IMR-90 (cell line): ENCODE measurements at places on chromosomes 3 and 15. TPM values are rescaled to one million over a fixed set of nuclear protein-coding genes. Genes with fewer than 3 reads are reported as not detected.

ZMYND10 gene
- total RNA-seq: 0.83 and 1.1 TPM in 2 replicates

IQCH gene
- 2.5 and 2.8 TPM in 2 replicates for total RNA-seq

CCDC13 gene
- 0.18 and 0.28 TPM in 2 replicates for total RNA-seq

UCN2 gene
- total RNA-seq: 0.54 and 0.56 TPM in 2 replicates

KNL1 gene
- total RNA-seq: 25.1 and 32.5 TPM in 2 replicates

AP3B2 gene
- not detected in 2 replicates for total RNA-seq

PPARG gene
- total RNA-seq: 21.9 and 23.8 TPM in 2 replicates

CD86 gene
- not detected in 2 replicates for total RNA-seq

DGKG gene
- 2.5 and 4.1 TPM in 2 replicates for total RNA-seq

PAK6 gene
- not detected in 2 replicates for total RNA-seq

BSN gene
- under 0.01 TPM in 2 replicates for total RNA-seq

IL17RB gene
- under 0.01 TPM in 1 of 2 replicates, not detected in the other for total RNA-seq

CPLX3 gene
- not detected in 2 replicates for total RNA-seq

- DNase-seq: no peak
Observed at GRCh38 chr3:107345822-107346405, 31.3 kb upstream of the CCDC54 start.

- peak; percentile 15 for DNase-seq
Observed at GRCh38 chr15:40008061-40008765, 30.8 kb downstream of the SRP14 start.

- peak; percentile 97 for DNase-seq
Observed at GRCh38 chr15:48802867-48803266, 8.0 kb downstream of the CEP152 start.

- no peak for DNase-seq
Observed at GRCh38 chr3:131717493-131717892, 214.7 kb upstream of the MRPL3 start.

DNA sequence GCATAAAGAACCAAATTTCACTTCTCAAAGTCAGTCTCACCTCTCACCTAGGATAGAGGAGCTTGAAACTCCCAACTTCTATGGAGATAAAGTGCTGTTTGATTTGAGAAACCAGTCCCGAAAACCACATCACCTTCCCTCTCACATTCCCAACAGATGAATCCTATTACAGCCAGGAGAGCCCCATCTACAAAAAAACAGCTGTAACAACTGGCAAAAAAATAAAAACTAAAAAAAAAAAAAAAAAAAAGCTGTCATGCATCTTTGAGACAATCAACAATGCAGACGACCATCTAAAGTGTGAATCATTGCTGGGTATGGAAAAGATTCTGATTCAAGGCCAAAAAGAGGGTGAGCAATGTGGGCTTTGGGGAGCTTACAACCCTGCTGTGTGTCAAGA lies 23.8 kb downstream of the HOMER2 start:
- no peak for DNase-seq

GRCh38 chr3:193851941-193852674 lies 259.1 kb downstream of the OPA1 start:
- no peak for DNase-seq

DNA sequence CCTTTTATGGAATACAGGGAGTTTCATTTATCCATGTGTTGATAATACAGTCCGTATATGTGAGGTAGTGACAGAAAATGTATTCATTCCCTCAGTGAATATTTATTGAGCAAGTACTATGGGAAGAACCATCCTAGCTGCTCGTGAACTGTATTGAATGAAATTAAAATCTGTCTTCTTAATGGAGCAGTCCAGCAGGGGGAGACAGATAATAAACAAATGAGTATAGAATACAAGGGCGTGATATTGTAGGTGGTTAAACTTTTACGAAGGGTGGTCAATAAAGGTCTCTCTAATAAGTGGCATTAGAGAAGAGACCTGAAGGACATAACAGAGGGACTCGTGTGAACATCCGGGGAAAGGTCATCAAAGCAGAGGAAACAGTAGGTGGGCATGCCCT lies 62.7 kb upstream of the OSTN start:
- DNase-seq: peak; percentile 18

- DNase-seq: peak; percentile 36
Observed at GRCh38 chr3:86954226-86954625, 36.7 kb downstream of the VGLL3 start.

DNA sequence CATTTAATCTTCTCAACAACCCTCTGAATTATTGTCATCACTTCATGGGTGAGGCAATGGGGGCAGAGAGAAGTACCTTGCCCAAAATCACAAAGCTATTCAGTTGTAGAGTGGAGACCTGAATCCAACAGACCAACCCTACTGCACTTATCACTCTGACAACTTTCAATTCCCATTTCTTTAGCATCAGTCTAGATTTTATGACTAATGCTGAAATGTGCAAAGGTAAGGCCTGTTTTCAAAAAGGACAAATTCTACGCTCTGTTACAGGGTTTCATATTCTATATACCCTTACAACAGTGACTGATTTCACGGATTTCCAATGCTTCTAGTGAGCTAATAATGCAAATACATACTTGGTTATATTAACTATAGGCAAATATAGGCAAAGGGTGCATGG lies 286.0 kb downstream of the ADAMTS17 start:
- DNase-seq: no peak

GRCh38 chr3:194064380-194065332 lies 71.3 kb upstream of the HES1 start:
- no peak for DNase-seq

DNA sequence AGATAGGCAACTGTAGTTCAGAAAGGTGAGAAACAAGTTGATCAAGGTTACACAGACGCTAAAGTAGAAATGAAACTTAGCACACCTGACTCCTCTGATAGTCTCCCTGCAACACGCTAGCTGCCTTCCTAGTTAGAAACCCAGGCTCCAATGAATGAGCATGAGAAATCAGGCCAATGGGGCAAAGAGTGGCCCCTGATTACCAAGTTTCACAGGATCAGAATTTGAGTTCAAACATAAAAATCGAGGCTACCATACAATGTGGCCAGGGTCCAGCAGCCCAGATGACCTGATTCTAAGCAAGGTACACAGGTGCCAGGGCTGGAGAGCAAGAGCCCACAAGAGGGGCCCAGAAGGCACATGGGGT lies 7.7 kb downstream of the PLD1 start:
- no peak for DNase-seq

DNA sequence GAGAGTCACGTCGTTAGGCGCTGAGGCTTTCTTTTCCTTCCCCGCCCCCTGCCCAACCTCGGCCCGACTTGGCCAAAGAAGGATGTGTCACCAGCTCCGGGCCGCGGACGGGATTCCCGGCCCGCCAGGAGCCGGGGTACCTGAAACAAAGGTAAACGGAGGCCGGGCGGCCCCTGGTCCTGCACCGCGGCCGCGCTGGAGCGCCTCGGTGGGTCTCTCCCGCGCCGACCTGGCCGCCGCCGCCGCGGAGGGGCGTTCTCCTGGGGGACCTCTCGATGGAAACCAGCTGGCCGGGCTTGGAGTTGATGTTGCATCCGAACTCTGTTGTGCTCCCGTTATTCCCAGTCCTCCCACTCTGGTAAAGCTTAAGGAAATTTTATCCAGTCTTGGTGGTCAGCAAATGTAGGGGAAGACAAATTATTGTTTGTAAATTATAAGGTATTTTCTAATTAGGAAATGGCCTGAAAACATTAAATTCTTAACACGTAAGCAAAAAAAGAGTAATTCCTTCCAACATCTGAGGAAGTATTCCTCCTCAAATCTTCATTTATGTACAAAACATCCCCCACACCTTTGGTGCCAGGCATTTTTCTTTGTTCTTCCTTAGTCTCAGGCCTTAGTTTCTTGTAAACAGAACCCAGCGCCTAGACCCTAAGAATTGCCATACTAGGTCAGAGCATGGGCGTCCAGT lies 888 bp downstream of the PPP2R3A start:
- no peak for DNase-seq

DNA sequence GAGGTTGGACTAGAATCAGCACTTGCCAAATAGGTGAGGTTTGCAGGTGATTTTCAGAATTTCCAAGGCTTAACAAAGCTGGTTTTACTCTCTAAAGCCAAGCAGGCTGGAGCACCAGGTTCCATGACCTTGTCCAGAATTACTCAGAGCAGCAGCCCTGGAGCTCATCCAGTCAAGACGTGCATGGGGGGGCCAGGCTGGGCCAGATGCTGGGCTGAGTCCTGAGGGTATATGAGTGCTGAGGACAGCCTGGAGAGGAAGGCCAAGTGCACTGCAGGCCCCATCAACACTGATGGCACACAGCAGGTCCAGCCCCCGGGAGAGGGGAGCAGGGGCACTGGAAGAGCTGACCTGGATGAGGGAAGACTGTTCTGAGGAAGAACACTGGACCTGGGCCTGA lies 3.0 kb upstream of the TXNRD3 start:
- no peak for DNase-seq

DNA sequence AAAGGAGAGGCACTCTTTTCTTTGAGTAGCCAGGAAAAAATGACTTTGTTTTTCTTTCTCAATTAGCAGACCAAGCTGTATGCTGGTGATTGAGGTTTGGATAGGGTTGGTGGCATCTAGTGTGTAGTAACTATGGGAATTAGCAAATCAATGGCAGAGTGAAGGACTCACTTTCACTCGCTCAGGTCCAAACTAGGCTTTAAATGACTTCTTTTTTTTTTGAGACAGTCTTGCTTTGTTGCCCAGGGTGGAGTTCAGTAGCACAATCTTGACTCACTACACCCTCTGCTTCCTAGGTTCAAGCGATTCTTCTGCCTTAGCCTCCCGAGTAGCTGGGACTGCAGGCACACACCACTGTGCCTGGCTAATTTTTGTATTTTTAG lies 35.9 kb downstream of the PRKCI start:
- DNase-seq: no peak

DNA sequence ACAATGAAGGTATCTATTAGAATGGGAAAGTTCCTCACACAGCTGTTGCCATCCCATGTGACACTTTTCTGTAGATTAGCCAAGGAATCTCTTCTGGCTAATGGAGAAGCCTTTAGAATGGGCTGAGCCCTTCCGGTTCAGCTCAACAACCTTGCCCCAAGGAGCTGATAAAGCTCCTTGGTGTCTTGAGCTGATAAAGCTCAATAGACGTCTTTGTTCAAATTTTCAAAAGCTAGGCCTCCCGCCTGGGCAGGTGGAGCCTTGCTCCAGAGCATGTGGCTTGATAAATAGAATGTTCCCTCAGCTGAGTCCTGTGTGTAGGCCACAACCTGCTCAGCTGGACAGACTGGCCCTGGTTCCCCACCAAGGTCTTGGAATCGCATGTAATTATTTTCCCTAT lies 7.2 kb upstream of the BNIP2 start:
- no peak for DNase-seq

- no peak for DNase-seq
Observed at GRCh38 chr3:161430307-161430706, 59.0 kb upstream of the SPTSSB start.

- DNase-seq: no peak
Observed at GRCh38 chr15:37902126-37902525, 32.3 kb upstream of the TMCO5A start.

- DNase-seq: no peak
Observed at GRCh38 chr3:142818651-142819050, 70.2 kb downstream of the PCOLCE2 start.

- DNase-seq: no peak
Observed at GRCh38 chr3:149481056-149481455, 6.6 kb downstream of the TM4SF4 start.

DNA sequence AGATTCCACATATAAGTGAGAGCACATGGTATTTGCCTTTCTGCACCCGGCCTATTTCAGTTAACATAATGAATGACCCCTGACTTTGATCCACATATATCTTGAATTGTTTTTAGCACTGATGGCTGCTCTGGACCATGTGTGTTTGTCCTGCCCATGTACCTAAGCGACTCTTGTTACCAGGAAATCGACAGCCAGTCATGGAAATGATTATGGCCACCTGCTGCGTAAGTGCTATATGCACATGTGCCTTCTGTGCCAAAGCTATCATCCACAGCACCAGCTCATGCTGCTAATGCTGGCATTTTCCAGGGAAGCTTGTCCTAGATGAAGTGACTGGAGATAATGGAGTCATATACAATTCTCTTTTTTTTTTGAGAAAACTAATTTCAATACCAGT lies 103.7 kb downstream of the PEX5L start:
- no peak for DNase-seq

DNA sequence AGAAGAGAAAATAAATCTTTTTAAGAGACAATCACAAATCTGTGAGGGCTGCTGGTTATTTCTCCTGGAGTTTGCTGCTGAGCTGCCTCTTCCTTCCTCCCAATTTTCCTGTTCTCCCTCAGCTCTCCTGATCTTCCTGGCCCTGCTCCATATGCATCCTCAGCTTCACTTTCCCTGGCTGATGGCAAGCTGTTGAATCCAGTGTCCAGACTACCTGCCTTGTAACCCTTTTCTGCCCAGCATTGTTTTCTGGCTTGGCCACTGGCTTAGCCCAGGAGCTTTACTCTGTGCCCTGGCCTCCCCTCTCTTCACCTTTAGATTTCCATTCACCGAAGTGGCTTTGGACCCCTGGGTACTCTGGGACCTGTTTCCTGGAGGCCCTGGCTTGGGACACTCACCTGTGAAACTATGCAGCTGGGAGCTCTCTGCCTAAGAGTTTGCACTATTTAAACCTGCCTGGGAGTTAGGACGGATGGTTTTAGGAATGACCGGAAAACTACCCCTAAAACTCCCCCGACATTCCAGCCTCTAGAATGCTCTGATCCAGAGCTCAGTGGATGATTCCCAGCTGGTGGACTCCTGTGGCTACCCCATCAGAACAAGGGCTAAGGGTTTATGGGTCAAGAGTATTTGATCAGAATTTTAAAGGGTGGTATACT lies 90.0 kb downstream of the RBPMS2 start:
- DNase-seq: no peak

DNA sequence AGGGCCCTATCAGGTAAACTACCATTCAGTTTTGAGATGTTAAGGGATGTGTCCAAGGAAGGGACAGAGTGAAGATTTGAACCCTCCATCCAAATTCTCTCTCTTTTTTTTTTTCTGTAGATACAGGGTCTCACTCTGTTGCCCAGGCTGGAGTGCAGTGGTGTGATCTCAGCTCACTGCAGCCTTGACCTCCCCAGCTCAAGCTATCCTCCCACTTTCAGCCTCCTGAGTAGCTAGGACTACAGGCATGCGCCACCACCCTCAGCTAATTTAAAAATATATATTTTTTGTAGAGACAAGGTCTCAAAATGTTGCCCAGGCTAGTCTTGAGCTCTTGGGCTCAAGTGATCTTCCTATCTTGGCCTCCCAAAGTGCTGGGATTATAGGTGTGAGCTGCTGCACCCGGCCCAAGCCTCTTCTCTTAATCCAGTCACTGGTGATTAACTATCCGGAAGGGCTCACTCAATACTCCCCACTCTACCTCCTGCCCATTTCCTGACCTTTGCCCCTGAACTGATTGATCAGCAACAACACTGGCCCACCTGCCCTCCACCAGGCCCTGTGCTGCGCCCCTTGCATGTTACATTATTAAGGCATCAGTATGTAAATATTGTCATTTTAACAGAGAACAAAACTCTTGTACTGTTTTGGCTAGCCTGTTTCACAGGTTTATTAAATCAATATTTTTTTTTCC lies 164.7 kb downstream of the CTNNB1 start:
- DNase-seq: no peak

DNA sequence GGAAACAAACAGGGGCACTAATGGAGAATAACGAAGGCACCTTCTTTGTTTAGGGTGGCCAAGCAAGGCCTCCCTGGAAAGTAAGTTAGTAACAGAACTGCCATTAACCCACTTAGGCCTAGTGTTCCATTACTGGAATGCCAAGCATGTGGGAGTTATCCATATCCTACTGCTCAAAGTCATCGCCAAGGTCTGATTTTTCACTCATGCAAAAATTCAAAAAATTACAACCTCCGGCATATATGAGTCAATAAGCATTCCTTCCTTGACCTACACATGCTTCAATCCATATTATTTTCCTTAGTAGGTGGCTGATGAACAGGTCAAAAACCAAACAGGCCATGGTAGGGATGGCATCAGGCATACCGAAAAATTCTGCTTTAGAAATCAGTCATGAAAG lies 1097.2 kb downstream of the FHIT start:
- DNase-seq: no peak

GRCh38 chr3:31462050-31462569 lies 70.6 kb upstream of the STT3B start:
- no peak for DNase-seq
